ENCODE measurements at places on chromosomes 6 and 20.

GRCh38 chr6:34381081-34381480, 11.4 kb downstream of the NUDT3 start:
- no peak for DNase-seq

- DNase-seq = no peak
These were observed 734 bp downstream of the TPBG start for GRCh38 chr6:82364087-82365015.

DNA sequence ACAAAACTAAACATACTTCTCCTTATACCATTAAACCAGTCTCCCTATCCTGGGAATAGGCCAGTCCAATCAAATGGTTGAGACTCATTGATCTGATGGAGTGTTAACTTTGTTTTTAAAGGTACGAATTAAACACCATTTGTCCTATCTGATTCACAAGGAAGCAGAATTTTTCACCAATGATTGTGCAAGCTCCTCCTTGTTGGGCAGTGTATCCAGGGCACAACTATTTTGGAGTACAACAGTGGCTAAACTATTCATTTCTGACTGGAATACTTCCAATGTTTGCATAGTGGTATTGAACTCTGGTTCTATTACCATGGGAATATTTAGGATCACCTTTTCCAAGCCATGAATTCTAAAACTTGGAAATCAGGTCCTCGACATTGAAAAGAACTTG, 5.4 kb upstream of the PPP1R3G start:
- no peak for DNase-seq

DNA sequence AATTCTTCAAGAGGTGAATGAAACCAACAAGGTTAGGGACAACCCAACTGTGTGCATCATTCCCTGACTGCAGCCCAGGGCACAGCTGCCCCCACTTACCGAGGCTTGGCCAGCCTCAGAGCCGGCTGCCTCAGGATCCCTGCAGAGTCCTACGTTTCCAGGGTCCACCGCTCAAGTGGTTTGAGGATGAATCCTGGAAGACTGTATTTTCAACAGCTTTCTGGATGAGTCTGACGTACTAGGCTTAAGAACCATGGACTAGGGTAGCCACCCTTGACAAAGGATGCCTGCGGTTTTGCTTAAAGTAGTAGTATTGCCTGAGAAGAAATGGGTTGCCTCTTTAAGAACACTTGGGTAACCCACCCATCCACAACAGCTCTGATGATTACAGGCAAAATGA, 101.4 kb downstream of the FOXC1 start:
- DNase-seq = no peak

DNA sequence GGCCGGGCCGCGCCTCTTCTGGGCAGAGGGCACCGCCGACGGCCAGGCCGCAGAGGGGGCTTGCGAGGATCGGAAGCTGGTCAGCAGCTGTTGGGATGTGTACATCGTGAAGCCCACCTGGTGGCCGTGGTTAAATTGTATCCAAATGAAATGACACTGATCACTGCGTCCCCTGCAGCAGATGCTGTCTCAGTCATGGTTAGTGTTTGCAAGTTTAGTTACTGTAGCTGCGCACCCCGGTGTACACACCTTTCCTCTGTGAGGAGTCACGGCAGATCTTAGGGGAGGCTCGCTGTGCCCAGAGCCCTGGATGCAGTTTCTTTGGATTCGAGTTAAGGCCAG, 653 bp downstream of the NAA20 start:
- DNase-seq = no peak

GRCh38 chr20:53099856-53100255, 127.7 kb downstream of the TSHZ2 start:
- no peak for DNase-seq

DNA sequence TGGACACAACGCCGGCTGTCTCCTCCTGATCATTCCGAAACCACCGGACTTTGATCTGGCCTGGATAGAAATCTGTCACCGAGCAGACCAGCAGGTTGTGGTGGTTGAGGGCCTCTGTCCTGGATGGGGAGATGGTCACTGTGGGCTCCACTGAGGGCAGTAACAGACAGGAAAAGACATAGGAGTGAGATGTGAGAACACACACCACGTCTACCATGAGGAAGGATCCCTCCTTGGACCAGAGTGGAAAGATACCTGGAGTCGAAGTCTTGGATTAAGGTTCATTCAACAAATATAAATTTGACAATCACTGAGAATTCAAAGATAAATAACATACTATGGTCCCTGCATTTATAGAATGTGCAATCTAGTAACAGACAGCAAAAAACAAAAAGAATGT, 4.4 kb downstream of the HLA-DQB1 start:
- DNase-seq = no peak

DNA sequence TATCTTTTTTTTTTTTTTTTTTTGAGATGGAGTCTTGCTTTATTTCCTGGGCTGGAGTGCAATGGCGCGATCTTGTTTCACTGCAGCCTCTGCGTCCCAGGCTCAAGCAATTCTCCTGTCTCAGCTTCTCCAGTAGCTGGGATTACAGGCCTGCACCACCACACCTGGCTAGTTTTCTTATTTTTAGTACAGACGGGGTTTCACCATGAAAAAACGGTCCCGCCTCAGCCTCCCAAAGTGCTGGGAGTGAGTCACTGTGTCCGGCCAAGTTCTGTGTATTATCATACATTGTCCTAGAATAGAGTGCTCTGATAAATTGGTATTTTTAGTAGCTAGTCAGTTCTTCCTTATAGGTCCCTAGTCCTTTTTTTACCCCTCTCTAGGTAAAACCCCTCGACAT, 2.8 kb downstream of the SNRPC start:
- no peak for DNase-seq

- DNase-seq = no peak
These were observed 7.5 kb downstream of the TBX18 start for GRCh38 chr6:84756877-84757276.

GRCh38 chr20:50744143-50744792, 12.9 kb downstream of the PARD6B start:
- DNase-seq = no peak

- DNase-seq = no peak
These were observed 558.2 kb upstream of the JAG1 start for GRCh38 chr20:11231742-11232648.

DNA sequence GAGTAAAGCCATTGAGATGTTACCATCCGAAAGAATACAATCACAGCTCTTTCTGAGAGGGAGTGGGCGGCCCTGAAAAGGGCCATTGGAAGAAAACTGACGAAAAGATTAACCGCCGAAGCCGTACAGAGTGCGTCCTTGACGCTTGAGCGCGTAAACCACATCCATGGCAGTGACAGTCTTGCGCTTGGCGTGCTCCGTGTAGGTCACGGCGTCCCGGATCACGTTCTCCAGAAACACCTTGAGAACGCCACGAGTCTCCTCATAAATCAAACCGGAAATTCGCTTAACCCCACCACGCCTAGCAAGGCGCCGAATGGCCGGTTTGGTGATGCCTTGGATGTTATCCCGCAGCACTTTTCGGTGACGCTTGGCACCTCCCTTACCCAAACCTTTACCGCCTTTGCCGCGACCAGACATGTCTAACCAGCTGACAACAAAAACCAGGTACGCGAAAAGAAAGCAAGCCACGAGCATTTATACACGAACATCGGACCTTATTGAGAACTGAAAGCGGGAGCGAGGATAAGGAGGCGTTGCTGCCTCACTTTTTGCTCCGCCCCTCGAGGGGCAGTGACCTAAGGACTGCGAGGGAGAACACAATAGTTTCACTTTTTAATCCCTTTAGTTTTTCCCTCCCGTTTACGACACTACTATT, 60.3 kb upstream of the HFE start:
- DNase-seq = peak; percentile 100

- DNase-seq = no peak
These were observed 158.2 kb upstream of the IMPG1 start for GRCh38 chr6:76230711-76231110.

- DNase-seq = no peak
These were observed 208.8 kb downstream of the TFAP2B start for GRCh38 chr6:51027283-51028065.

DNA sequence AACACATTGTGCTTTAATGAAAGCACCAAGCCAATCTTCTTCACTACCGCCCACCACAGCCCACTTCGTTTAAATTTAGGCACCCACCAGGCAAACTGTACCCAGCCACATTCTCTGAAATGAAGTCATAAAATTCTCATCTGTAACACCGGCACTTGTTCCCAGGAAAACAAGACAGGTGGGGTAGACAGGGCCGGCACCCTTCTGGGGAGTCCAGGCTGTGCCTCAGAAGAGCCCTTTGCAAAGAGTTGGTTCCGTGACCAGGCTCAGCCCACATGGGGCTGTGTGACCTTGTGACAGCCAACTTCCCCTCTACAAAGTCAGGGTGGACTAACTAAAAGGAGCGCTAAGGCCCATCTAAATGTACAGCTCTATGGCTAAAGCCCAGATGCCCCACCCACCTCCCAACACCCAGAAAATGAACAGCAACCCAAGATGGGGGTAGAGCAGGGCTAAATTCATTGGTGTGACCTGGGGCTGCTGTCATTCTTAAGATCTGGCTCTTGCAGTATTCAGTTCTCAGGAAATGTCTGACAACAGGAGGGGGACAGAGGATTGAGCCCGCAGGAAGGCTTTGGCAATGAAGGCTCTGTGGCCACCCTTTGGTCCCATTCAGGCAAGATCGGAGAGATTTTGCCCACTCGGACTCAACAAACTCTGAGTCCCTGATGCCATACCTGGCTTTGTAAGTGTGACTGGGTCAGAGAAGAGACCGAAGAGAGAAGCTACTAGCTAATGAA, 56.7 kb downstream of the TRERF1 start:
- no peak for DNase-seq

- DNase-seq = no peak
These were observed 34.1 kb downstream of the DCDC2 start for GRCh38 chr6:24323632-24324337.

GRCh38 chr6:151784441-151785214, 22.9 kb upstream of the ESR1 start:
- no peak for DNase-seq

DNA sequence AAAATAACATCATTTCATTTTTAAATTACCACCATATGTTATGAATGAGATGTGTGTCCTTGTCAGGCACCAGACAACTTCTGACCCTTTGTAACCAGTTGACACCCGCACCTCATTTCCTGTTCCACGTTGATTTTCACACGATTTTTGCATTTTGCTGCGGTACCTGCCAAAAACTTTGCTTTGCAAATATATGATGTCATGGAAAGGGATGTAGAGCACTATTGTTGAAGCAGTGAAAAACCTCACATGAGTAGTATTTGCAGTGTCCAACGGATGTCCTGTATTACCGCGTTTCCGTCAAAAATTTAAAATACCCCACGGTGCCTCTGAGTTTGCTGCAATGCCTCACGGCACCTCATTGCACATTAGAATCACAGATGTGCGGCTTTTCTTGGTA, 115.6 kb downstream of the MTHFD1L start:
- DNase-seq = no peak

DNA sequence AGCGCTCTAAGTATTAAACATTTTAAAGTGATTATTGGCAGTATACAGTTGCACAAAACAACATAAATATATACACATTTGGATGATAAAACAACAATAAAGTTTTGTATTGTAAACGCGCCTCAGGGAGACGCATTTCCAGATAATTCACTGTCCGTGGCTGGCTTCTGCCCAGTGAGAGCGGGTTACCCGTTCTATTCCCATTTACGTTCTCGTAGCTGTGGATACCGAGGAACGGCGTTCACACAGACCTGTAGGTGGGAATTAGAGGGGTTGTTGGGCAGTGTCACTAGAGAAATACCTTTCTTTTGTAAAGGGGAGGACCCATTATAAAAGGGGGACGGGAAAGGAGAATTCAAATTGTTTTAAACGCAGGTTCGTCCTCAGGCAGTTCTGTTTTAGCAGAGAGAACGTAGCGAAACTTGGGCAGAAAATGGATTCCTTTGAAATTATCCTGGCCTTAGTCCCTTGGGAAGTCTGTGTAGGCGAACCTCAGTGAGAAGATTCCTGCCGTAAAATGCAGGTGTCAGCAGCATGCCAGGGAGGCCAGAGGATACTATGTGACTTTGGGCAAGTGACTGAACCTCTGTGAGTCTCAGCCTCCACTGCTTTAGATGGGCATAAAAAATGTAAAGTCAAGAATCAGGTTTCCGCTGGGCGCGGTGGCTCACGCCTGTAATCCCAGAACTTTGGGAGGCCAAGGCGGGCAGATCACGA, 756 bp downstream of the MTG2 start:
- no peak for DNase-seq

GRCh38 chr6:61134028-61134427, 1152.0 kb downstream of the KHDRBS2 start:
- DNase-seq = no peak

GRCh38 chr6:56706981-56707726, 64.5 kb upstream of the DST start:
- no peak for DNase-seq

DNA sequence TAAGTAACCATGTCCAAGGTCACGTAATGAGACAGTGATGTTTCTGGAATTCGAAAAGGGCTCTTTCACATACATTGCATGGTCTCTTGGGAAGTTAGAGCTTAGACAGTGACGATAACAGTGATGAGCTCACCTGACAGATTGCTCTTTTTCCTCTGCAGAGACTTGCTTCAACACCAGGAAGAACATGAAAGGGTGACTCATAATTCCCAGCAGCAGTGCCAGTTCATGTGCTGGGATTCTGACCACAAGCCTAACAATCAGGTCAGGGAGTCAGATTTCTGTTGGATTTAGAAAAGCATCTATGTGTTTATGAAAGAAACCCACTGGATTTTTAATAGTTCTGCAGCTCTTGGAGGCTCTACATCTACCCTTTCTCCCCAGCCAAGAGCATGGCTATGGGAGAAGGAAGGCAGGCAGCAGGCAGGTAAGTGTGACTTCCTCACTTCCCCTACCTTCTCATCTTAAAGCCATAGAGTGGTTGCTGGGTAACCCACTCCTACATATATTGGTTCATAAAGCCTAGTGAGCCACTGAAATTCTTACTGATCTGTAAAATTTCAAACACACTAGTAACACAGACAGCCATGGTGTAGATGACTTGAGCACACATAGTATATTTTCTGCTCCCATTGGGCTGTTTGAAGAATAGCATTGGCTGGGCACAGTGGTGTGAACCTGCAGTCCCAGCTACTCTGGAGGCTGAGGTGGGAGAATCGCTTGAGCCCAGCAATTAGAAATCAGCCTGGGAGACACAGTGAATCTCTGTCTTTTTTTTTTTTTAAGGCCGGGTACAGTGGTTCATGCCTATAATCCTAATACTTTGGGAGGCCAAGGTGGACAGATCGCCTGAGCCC, 44.4 kb upstream of the LOC128125822 start:
- no peak for DNase-seq

- no peak for DNase-seq
These were observed 113.9 kb downstream of the FYN start for GRCh38 chr6:111759331-111759835.

- no peak for DNase-seq
These were observed 89.0 kb upstream of the CCDC167 start for GRCh38 chr6:37588735-37589108.

GRCh38 chr6:144334150-144334708, 49.1 kb downstream of the UTRN start:
- no peak for DNase-seq

DNA sequence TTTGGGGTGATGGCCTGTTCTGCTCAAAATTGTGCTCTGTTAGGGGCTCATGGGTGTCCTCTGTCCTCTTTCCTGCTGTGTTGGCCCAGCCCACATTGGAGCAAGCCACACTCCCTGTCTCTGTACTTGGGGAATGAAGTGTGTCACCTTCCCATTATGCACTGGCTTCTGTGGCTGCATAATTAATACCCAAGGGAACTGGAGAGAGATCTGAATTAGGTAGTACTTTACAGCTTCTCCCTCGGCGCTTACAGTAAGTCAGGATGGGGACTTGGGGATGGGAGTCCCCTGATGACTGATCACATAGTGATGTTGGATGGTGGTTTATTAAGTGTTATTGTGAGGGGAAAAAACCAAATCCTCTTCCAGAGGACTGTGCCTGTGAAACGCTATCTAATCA, 116.6 kb downstream of the FOXO3 start:
- DNase-seq = no peak
